ENCODE measurements at places on chromosomes 11 and 22.

DNA sequence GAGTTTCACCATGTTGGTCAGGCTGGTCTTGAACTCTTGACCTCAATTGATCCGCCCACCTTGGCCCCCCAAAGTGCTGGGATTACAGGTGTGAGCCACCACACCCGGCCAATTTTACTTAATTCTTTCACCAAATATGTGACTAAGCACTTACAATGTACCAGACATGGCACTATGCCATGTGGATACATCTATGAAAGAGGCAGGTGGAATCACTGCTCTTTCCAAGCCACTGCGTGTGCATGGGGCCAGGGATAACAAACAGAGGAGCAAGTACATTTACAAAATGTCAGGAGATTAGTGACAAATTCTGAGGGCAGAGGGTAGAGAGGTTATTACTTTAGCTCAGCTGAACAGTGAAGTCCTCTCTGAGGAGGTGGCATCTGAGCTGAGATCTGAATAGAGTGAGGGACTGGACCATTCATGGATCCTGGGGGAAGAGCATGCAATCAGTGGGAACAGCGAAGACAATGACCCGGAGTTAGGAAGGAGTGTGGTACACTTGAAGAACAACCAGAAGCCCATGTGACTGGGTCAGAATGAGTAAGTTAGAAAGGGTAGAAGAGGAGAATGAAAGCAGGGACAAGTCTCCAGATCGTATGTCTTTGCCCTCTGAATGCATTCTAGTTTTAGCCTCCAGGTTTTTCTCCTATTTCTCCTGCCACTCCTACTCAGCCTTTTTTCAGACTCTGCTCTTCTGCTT lies 38.3 kb upstream of the GRAMD1B start:
- no peak for DNase-seq

GRCh38 chr22:27840436-27840835 lies 38.9 kb upstream of the MN1 start:
- no peak for DNase-seq

- DNase-seq: no peak
Measured at GRCh38 chr11:45098929-45099328, 47.5 kb upstream of the PRDM11 start.

GRCh38 chr22:46629291-46629690 lies 9.1 kb downstream of the GRAMD4 start:
- DNase-seq: no peak

DNA sequence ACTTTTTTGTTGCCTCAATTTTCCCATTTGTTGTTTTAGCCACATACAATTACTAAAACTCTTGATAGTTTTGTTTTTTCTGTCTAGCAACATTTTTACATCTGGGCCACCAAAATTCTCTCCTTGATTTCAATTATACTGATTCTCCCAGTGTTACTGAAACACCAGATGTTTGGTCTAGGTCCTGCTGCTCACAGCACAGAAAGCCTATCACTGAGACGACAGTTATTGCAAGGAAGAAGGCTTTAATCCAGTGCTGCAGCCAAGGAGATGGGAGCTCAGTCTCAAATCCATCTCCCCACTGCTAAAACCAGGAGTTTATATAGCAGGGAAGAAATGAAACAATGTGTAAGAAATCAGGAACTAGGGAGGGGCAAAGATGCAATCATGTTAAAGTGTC lies 837.7 kb upstream of the CNTN5 start:
- DNase-seq: no peak

DNA sequence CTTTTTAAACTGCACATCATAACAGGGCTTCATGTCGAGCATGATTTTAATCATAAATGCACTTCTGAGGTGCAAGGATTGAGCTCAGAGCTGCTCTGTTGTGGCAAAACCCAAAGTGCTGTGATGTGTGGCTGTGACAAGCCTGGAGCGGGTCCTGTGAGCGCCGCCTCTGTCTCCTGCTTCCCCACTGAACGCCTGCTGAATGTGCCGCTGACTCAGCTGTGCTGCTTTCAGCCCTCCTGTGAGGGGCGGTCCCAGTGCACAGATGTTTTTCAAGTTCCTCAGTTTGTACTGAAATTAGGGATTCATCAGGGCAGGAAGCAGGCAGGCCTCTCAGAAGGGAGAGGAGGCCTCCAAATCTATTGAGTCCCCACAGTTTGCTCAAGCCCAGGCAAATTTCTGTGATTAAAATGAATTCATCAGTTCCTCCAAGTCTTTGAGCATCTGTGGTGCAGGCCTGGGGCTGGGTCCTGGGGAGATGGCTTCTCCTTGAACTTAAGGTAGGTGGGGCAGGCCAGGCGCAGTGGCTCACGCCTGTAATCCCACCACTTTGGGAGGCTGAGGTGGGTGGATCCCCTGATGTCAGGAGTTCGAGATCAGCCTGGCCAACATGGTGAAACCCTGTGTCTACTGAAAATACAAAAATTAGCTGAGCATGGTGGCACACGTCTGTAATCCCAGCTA lies 3.0 kb upstream of the GTSE1 start:
- DNase-seq: no peak

DNA sequence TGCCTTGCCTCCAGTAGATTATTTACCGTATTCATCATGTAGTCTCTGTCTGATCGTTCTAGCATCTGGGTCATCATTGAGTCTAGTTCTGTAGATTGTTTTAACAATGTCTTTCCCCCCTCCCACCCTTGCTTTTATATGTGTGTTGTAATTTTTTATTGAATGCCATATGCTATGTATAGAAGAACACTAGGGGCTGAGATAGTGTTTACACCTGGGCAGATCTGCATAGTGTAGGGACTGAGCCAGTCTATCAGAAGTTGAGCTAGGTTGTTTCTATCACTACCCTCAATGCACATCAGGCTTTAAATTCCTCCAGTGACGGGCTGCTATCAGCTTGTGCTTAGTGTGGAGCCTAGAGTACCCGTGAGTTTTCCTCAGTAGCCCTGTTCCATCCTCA lies 61.6 kb downstream of the KREMEN1 start:
- no peak for DNase-seq

- DNase-seq: peak; percentile 89
Measured at GRCh38 chr11:34755671-34756070, 134.8 kb downstream of the EHF start.

- DNase-seq: peak; percentile 93
Measured at GRCh38 chr11:118792570-118793124, 1.7 kb upstream of the DDX6 start.

- DNase-seq: no peak
Measured at GRCh38 chr22:24053481-24054226, 42.5 kb downstream of the CABIN1 start.

DNA sequence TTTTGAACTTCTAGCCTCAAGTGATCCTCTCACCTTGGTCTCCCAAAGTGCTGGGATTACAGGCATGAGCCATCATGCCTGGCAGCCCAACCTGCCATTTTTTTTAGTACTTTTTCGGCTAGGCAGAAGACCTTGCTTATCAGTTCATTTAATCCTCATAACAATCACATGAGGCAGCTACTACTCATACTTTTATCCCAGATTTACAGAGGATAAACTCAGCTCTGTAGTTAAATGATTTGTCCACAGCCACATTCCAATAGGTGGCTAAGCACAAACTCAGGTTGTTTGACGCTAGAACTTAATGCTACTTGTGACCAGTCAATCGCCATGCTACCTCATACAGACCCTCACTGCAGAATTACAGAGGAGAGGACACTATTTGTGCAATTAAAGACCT lies 28.1 kb downstream of the SBF2 start:
- DNase-seq: no peak

GRCh38 chr11:95711162-95711944 lies 78.2 kb downstream of the FAM76B start:
- DNase-seq: no peak

GRCh38 chr11:65410936-65411680 lies 11.5 kb upstream of the NEAT1 start:
- DNase-seq: no peak

- DNase-seq: no peak
Measured at GRCh38 chr22:26513838-26514237, 1.6 kb upstream of the TFIP11 start.

GRCh38 chr22:44730490-44731356 lies 21.7 kb upstream of the ARHGAP8 start:
- DNase-seq: no peak

DNA sequence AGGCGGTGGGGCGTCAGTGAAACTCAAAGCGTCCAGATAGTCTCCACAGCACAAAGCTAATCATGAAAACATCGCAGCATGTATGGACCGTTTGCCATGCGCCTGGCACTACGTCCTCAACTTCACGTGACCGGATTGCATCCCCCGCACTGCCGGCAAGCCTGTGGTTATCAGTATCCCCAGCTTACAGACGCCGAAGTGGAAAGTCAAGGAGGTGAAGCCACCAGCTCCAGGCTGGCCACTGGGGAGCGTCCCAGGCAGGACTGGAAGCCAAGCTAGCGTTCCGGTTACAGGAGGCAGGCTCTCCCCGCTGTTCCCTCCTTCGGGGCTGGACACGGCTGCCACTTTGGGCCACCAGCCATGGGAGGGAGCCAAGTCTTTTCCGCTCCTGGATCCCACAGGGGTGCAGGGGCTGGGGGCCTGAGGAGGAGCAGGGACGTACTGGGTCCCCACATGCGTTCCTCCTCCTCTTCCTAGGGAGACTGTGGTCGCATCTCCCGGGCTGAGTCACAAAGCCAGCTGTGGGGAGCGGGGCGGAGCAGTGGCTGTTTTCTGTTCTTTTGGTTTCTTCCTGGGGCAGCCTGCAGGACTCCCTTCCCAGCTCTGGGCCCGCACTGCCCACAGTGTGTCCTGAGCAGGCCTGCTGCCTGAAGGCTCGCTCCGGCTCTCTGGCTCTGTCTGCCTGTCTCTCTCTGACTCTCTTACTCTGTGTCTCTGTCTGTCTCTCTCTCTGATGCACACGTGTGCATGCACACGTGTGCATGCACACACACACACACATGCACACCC lies 4.3 kb upstream of the OSBPL5 start:
- DNase-seq: no peak

DNA sequence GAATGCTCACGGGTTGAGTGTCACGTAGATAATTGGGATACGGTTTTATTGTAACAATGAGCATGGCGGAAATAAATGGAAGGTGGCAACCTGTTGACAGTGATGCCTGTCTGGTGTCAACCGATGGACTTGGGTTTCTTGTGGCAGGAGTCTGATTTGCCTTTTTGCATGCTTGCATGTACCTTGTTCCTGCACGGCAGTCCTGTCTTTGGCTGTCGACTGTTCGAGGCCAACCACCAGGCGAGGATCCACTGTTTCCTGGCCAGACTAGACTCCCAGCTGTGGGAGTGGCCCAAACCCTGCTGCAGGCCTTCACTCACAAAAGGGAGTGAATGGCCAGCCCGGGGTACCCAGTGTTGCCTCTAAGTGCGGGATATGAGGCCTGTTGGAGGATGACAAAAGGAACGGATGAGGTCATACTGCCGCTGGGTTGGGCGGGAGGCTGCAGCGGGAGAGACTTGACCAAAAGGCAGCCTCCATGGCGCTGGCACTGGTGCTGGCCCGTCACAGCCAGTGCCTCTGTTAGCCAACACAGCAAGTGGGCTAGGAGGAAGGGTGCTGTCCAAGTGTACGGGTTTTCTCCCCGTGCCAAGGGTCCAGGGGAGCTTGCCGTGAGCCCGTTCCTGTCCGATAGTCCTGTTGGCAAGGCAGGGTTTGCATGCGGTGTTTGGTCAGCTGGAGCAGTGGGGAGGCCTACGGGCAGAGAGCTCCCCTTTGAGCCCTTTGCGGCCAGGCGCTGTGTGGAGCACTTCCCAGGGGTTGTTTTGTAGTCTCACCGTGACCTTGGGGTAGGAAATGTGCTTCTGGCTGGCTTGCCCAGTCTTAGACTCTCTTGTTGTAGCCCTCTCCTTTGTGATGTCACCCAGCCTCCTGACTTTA lies 974 bp downstream of the DGCR8 start:
- peak; percentile 28 for DNase-seq

- no peak for DNase-seq
Measured at GRCh38 chr11:22901603-22902002, 41.3 kb upstream of the CCDC179 start.

DNA sequence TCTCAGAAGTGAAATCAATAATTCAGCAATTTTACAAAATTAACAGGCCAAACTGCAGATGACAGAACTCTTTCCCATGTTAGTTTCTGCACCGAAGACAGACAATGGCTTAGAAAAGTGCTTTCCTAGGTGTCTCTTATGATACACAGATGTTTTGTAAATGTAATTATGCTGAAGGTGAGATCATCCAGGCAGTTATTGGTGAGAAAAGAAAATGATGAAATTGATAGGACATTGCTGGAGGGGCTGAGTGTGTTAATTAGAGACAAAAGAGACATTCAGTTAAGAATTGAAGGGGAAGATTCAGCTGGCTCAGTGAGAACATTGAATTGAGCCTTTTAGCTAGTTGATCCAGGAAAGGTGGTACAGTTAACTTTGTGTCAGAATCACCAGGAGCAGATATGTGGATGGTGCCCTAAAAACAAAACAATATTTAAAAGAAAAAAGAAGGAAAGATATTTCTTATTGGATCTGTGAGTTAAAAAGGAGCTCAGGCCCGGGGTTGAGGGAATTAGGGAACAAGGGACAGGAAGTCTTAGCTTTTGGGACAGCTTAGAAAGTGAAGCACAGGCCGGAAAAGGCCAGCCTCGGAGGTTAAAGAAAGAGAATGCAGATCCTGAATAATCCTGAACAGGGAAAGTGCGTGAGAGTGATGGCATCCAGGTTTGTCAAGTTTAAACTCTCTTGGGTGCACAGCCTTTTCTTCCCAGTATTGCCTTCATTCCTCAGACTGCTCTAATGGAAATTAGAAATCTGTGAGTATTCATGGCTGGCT lies 16.9 kb downstream of the ARHGAP42 start:
- no peak for DNase-seq

GRCh38 chr11:123407130-123407995 lies 22.7 kb upstream of the GRAMD1B start:
- DNase-seq: peak; percentile 43

DNA sequence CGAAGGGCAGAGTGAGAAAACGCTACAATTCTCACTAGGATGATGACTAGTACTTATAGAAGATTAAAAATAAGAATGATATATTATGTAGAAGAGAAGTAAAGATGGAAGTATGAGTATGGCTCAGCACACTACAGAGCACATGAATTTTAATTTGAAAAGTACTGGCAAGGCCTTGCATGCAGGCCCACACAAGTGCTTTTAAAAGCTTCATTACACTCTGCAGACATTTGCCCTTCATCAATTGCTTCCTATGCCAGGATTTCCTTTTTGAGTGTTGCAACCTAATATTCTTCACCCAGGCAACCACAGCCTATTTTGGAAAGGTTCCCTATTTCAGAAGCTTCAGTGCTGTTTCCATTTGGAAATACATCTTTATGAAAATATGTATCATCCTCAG lies 81.1 kb downstream of the LARGE2 start:
- DNase-seq: no peak

GRCh38 chr22:29183971-29184848 lies 21.5 kb upstream of the EMID1 start:
- no peak for DNase-seq

- DNase-seq: no peak
Measured at GRCh38 chr22:17228725-17229126, 9.5 kb upstream of the ADA2 start.
